ENCODE measurements at places on chromosomes 3 and 15.

DNA sequence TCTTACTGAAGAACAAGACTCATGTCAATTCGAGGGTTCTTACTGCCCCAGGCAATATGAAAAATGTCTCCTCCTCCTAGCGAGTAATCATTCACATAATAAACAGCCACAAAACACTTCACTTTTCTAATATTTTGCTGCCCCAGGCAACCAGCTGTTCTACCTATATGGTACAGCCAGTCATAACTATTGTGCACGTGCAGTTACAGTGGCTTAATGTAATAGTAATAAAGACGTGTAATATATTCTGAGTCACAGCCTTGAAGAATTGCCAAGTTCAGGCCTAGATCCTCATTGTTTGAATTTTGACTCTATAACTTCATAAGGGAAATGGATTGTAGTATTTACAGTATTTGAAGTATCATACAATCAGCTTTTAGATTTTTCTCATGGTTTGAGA, 1250.0 kb upstream of the GBE1 start:
- DNase-seq = no peak

- no peak for DNase-seq
Observed at GRCh38 chr3:27907929-27908328, 185.8 kb upstream of the EOMES start.

DNA sequence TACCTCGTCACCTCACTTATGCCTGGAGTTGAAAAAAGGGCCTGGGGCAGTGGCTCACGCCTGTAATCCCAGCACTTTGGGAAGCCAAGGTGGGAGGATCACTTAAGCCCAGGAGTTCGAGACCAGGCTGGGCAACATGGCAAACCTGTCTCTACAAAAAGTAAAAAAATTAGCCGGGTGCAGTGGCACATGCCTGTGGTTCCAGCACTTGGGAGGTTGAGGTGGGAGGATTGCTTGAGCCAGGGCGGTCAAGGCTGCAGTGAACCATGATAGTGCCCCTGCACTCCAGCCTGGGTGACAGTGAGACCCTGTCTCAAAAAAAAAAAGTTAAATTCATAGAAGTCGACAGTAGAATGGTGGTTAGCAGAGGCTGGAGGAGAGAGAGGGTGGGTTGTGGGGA, 4.6 kb upstream of the NEIL1 start:
- DNase-seq = no peak

GRCh38 chr15:37015451-37015850, 84.9 kb downstream of the MEIS2 start:
- no peak for DNase-seq

DNA sequence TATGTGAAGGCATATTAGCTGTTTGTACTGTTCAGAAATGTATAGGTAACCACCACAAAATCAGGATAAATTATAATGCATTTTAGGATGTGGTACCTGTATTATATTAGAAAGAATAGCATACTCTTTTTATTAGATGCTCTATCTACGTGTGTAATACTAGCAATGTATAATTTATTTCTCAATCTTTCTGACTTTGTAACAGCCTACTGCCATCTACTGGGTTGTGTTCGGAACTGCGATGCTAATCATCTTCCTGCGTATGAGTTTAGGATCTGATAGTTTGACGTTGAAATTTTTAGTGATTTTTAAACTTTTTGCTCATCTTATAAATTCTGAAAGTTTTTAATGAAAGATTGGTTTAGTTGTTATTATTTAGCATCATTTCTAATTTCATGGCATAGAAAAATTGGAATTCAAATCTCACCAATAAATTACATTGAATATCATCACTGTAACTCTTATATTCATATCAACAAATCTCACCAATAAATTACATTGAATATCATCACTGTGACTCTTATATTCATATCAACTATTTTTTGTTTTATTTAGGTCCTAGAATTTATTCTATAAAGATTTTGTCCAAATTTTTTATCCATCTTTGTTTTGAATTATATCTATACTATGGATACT, 322.7 kb upstream of the ZNF717 start:
- no peak for DNase-seq

- no peak for DNase-seq
Observed at GRCh38 chr3:57179580-57180410, 14.6 kb upstream of the IL17RD start.

DNA sequence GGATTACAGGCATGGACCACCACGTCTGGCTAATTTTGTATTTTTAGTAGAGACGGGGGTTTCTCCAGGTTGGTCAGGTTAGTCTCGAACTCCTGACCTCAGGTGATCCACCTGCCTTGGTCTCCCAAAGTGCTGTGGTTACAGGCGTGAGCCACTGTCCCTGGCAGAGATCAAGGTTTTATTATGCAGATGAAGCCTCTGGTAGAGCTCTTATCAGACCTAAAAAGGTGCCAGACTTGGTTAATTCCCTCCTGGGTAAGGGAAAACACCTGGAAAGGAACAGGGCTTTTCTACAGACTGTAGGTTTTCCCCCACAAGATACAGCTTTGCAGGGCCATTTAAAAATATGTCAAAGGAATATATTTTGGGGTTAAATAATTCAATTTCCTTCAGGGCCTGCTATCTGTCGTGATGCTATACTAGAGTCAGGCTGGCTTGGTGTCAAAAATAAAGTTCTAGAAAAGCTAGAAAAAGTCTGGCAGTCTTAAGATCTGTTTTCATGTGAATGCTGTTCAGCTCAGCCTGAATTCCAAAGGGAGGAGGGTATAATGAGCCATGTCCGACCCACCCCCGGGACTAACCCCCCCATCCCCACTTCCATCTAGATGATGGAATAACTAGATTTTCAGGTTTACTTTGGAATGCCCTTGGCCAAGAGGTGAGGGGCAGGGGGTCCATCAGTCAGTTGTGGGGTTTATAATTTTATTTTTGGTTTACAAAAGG, 1.9 kb upstream of the BLOC1S6 start:
- DNase-seq = no peak

DNA sequence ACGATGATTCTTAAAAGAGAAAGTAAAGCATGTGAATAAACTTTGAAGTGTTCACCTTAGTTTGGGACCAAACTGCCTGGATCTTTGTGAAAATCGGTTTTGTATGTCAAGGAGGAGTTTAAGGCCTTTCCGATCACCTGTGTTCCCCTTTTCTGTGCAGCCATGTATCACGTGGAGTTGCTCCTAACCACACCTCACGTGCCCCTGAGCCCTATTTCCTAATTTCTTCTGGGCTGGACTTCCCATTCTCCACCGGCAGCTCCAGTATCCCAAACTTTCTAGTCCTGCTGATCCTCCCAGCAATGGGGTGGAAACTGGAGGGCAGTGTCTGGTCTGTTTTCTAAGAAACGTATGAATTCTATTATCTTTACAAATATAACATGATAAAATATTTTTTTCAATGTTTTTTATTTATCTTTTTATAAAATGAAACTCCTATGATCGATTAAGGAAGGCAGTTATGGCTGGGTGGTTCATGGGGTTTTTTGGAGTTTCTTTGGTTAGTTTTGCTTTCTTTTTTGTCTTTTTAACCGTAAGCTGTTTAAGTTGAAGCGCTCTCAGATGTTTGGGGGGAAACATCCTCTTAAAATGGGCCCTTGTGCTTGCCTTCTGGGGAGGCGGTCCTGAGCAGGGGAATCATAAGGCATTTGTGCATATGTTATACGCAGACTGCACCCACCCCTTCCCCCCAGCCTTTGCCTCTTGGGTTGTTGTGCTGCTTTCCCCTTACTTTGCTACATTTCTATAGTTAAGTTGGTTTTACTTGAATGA, 43.6 kb upstream of the WWTR1 start:
- DNase-seq = no peak

DNA sequence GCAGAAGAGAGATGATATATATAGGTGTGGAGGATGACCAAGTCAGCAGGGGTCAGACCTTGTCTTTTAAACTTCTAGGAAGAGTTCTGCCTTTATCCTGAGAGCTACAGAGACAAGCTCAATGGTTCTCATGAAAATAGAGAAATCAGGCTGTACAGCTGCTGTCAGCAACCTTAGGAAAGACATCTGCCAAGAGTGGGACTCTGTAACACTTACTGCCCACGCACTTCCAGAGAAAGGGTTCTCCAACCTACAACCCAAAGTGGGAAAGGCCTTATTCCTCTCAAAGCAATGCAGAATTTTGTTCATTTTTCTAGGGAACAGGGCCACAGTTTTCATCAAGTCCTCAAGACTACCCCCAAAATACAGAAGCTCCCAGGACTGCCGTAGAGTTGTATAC, 138.7 kb downstream of the STT3B start:
- no peak for DNase-seq

Measured in stimulated activated naive CD4-positive, alpha-beta T cell (primary cell).